HTR-8/SVneo (cell line): ENCODE measurements at places on chromosomes 6 and 20.

GRCh38 chr6:36226438-36227047 lies 30.0 kb downstream of the BRPF3 start:
- DNase-seq, result no peak

DNA sequence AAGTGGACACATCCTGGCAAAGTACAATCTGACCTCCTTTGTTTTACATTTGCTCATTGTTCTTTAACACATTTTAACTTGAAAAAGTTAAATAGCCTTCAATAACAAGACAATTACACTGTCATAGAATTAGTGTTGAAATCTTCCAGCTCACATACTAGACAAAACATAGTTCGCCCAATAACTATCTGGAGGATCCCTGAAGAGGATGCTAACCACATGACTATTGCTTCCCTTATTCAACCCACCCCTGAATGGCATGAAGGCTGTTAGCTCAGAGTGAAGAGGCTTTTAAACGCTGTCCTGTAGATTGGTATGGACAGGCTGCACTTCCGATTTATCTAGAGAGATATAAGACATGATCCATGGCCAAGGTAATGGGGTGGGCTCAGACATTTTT lies 15.0 kb upstream of the DSE start:
- DNase-seq, result no peak

GRCh38 chr20:57970856-57971255 lies 257.6 kb downstream of the ANKRD60 start:
- no peak for DNase-seq

DNA sequence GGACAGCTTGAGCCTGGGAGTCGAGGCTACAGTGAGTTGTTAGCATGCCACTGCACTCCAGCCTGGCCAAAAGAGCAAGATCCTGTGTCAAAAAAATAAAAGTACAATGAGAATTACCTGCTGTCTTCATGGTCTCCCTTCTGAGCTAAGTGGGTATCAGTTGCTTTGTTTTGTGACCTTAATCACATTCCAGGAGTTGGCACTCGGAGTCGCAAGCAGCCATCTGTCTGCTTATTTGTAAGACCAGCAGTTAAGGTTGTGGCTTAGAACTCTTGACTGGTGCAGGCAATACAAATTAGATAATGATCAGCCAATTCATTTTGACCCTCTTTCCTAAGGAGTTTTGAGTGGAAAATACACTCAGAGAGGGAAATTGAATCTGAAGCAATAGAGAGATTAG lies 114.0 kb downstream of the MYO6 start:
- no peak for DNase-seq

GRCh38 chr20:43744966-43745730 lies 18.3 kb upstream of the GTSF1L start:
- DNase-seq, result no peak

DNA sequence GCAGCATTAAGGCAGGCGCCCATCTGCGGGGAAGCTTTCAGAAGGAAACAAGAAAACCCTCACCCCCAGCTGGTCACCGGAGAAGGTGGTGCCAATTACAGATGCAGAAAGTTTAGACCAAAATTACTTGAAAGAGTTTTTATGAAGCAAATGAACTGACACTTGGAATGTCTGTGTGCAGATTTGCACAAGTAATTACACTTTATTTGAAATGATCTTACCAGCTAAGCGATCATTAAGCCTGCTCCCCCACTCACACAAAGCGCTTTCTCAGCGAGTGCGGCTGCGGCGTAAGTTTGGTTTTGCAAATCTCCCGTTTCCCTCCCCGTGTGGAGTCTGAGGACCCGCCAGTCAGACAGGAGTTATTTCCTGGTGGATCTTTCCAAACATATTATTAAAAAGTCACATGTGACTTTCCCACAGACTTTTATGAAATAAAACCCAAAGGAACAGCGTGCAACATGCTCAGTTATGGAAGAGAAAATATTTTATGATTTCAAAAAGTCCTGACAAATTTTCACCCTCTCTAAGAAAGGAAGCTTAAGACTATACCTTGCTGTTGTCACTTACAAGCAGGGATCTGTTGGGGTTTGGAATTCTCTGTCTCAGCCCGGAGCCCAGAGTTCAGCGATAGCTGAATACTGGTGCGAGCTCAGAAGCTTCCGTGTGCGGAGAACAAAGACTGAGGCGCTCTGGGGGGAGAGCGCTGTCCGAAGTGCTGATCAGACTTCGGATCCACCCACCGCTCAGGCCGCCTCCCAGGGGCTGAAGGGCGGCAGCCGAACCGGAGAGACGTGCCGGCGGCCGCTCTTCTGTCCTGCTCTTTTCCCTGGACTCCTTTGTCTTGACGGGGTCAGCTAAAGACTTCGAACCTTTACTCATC lies 2.7 kb upstream of the MYT1 start:
- no peak for DNase-seq

- DNase-seq, result no peak
Measured at GRCh38 chr6:33081098-33081824, 5.5 kb downstream of the HLA-DPB1 start.

- DNase-seq, result no peak
Measured at GRCh38 chr20:46631874-46632446, 19.3 kb downstream of the SLC13A3 start.

GRCh38 chr20:55424968-55425367 lies 580.4 kb downstream of the CBLN4 start:
- no peak for DNase-seq

DNA sequence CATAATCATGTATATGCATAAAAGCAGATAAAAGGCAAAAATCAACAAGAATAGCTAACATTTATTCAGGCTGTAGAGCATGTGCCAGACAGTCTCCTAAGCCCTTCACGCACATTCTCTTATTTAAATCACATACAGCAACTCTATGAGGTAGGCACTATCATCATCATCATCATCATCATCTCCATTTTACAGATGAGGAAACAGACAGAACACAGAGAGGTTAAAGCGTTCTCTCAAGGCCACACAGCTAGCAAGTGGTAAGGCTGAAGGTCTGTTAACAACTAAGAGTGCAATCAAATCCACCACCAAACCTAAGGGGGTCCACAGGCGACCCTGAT lies 857 bp upstream of the PLEKHG1 start:
- DNase-seq, result no peak

DNA sequence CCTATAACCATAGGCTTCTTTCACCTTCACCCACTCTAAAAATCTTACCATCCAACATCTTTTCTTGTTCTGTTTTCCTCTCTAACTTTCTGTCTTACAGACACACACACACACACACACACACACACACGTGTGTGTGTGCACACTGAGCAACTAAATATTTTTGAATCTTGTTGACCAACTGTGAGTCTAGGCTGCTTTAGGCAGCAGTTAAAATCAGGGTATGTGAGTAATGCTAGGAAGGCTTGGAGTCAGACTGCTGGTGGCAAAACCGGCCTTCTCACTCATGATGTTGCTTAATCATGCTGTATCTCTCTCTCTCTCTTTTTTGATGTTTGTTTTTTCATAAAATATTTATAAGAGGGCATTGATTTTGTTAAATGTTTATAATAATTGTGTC lies 103.1 kb upstream of the TBX18 start:
- DNase-seq, result no peak

DNA sequence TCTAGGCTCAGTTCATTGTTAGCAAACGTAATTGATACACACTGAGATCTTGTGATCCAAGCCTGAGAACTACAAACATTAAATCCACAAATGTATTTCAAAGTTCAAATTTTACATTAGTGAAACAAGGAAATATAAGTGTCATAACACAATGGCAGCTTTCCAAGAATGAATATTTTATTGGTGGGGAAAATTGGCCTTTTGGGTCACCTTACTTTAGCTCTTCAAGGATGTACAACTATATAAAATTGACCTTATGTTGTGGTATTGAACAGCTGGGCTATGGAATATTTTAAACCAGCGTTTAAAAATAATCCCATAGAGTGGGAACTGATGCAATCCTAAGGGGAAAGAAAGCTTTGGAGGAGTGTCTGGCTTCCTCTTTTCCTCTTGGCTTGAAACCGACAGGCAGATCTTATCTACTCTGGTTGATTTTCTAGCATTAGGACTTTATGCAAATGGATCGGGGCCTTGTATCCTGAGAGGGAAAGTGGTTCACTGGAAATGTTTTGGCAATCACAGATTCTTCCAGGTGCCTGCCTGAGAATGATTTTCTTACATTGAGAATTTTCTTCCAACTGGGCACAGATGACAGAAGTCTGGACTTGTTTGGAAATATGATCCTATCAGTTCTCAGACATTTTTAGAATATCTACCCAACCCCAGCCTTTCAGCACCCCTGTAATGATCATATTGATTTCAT lies 184.8 kb upstream of the ECI2 start:
- DNase-seq, result peak; percentile 13

GRCh38 chr20:12554426-12554825 lies 454.3 kb upstream of the SPTLC3 start:
- no peak for DNase-seq

GRCh38 chr6:4889701-4890100 lies 113.5 kb downstream of the CDYL start:
- no peak for DNase-seq

GRCh38 chr6:73006146-73006545 lies 219.2 kb downstream of the KHDC1L start:
- DNase-seq, result no peak

DNA sequence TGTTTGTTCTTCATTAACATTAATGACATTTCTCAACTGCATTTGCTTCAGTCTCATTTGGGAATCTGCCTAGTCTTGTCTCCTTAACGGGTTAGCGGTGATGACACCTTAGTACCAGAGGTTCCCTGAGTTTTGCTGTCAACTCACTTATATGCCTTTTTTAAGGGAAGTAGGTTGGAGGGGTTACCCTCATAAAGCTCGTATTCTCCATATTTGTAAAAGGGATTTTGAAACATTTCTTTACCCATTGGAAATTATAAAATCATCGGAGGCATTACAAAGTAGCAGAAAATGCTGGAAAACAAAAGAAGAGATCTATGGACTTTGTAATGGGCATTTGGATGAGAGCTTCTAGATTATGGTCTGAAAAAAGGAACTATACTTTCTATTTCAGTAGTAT lies 88.7 kb upstream of the PRDM1 start:
- no peak for DNase-seq

DNA sequence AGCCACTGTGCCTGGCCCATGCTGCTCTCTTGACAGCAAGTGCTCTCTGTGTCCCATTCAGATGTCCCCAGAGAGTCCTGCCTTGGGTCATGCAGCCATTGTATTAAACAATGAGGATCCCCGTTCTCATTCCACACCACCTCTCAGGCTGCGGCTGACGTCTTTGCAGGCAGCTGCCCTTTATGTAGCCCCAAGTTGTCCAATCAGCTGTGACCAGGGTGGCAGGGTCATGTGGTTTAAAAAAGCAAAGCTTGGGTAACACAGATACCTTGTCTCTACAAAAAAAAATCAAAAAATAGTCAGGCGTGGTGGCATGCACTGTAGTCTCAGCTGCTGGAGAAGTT lies 13.2 kb downstream of the GCNT2 start:
- no peak for DNase-seq

DNA sequence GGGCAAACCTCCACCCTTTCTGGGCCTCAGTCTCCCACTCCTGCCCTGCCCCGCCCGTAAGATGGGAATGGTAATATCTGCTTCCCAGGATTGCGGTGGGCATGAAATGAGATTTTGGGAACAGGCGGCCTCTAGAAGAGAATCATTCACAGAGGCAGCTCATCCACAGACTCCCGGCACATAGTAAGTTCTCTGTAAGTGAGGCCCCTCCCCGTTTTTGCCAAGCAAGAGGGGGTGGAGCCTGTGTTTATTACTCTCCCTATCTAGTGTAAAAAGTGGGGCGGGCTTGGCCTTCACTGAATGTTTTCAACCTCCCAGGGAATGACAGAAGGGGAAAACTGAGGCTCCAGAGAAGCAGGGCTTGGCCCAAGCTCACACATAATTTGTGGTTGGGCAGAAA lies 20.0 kb downstream of the SUN5 start:
- DNase-seq, result no peak

GRCh38 chr6:90233994-90234393 lies 62.6 kb downstream of the BACH2 start:
- DNase-seq, result no peak

GRCh38 chr20:48191200-48191599 lies 405.9 kb upstream of the SULF2 start:
- no peak for DNase-seq

GRCh38 chr20:51431321-51431720 lies 111.2 kb downstream of the NFATC2 start:
- DNase-seq, result no peak

DNA sequence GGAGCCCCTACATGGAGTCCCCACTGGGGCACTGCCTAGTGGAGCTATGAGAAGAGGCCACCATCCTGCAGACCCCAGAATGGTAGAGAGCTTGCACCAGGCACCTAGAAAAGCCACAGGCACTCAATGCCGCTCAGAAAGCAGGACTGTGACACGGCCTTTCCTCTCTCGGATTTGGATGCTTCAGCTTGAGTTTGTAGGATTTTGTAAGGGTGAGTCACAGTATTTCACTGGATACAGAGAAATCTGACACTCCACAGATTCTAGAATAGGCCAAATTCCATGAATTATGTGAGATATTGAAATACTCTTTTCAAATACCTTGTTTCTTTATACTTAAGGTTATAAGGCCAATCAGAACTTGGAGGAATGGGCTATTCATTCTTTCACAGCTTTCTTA lies 424.5 kb downstream of the HTR1B start:
- DNase-seq, result no peak

- DNase-seq, result no peak
Measured at GRCh38 chr6:94658929-94659328, 918.4 kb upstream of the MANEA start.

DNA sequence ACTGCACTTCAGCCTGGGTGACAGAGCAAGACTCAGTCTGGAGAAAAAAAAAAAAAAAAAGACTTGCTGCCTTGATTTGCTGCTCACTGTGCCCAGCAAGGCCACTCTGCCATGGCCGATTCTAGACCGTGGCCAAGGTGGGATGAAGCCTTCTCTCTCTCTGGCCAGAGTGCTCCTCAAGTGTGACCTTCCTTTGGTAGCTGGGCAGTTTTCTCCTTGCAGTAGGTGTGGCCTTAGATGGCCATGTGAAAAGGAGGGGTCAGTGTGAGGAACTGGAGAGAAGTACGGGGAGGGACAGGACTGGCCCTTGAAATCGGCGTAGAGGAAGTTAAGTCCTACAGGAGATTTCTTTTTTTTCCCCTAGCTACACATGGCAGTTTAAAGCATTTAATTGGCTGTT lies 272.0 kb downstream of the ARID1B start:
- DNase-seq, result no peak

GRCh38 chr6:25052181-25052580 lies 116.4 kb upstream of the RIPOR2 start:
- no peak for DNase-seq

DNA sequence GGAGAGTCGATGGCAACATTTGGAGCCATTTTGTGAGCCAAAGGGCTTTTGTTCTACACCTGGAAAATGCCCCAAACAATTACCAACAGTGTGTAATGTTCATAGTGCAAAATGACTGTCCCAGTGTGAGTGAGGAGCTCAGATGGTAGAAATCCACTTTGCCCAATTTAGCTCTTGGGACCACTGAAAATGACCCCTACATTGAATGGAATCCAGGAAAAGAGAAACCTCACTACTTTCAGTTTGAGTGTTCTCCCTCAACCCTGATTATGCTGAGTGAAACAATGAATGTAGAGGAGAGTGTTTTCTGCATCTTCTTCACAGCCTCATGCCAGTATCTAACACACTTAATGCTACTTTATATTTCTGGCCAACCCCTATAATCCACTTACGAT lies 84.9 kb upstream of the NRN1 start:
- DNase-seq, result no peak
